GM12878 (cell line): ENCODE measurements at places on chromosomes 2 and 18. TPM values are rescaled to one million over a fixed set of nuclear protein-coding genes. Genes with fewer than 3 reads are reported as not detected.

The LAPTM4A gene
- 26.9 and 27.2 TPM in 2 replicates for total RNA-seq

DNA sequence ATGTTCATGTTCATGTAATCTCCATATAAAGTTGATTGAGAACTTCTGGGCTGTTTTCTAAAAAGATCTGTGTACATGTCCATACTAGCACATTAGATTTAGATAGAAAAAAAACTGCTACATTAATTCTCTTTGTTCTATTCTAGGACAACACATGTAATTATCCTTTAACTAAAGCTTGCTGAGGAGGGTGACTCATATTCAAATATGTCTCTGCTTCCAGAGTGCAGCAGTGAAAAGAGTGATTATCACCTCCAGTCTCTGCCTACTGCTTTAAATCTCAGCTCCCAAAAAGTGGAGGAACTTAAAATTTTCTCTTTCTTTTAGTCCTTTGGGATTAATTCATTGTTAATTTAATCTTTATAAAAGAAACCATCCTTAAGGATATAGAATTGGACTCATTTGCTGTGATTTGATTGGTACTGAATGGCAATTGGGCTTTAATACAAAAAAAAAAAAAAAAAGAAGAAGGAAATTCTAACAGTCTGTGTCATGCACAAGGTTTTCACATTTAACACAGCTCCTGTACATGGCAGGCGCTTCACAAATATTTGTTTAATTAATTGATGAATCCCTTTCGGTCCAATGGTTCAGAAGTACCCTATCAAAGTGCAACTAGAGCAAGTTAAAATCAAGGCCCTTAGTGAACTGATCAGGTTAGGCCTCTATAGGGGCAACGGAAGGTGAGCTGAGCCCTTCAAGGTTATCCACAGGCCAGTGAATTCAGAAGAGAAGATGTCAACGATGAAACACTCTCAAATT, 214.0 kb upstream of the KCNJ3 start:
- no peak for DNase-seq

GRCh38 chr18:23387265-23387664, 65.8 kb upstream of the RIOK3 start:
- no peak for DNase-seq

GRCh38 chr18:3010086-3010485, 2.9 kb downstream of the LPIN2 start:
- DNase-seq, result no peak

The AP1S3 gene
- total RNA-seq, result 7.6 and 9.2 TPM in 2 replicates

DNA sequence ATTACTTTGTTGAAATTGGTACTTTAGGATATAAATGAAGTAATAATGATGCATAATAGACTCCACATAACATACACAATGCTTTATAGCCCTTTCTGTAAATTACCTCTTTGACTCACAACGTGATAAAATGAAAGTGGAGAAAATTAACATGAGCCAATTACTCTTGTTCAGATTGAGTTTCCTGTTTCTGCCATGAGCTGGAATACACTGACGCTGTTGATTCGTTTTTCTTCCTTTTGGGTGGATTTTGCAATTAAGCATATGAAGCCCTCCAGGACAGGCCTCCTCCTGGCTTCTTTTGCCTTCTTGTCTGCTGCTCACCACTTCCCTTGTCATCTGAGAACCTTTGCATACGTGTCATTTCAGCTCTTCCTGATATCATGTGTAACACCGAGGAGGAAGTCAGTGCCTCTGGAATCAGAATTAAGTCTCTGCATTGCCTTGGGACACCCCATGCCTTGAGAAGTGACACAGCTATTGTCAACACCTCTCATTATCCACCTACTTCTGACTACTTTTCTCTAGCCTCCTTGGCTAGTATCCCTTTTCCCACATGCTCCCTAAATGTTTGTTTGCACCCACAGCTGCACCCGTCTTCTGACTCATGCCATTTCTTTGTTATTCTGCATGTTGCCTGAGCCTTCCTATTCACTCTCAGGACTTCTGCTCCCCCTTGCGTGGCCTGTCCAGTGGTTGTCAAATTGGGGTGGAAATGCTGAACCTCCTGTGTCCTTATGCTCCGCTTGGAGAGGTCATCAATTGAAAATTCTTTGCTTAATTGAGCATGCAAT, 134.1 kb downstream of the FMNL2 start:
- peak; percentile 28 for DNase-seq
